ENCODE measurements at places on chromosomes 13 and 19.

DNA sequence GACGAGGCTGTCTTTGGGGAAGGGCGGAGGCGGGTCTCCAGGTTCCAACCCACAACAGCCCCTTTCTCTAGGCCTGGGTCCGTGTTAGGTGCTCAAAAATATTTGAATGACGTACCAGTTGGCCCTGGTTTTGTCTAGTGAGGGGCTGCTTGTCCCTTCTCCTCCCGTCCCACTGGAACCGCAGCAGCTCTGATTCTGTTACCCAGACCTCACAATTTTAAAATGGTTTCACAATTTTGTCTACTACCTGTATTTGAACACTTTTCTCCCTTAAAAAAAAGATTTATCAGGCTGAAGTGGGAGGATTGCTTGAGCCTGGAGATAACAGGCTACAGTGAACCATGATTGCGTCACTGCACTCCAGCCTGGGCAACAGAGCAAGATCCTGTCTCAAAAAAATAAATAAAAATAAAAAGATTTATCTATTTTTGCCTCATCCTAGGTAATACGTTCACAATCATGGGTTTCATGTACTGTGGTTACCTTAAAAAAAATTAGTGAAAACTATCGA, 1.3 kb upstream of the IRF2BP1 start:
- no peak for DNase-seq

GRCh38 chr19:10418485-10419199, 1.7 kb upstream of the PDE4A start:
- DNase-seq, result no peak

DNA sequence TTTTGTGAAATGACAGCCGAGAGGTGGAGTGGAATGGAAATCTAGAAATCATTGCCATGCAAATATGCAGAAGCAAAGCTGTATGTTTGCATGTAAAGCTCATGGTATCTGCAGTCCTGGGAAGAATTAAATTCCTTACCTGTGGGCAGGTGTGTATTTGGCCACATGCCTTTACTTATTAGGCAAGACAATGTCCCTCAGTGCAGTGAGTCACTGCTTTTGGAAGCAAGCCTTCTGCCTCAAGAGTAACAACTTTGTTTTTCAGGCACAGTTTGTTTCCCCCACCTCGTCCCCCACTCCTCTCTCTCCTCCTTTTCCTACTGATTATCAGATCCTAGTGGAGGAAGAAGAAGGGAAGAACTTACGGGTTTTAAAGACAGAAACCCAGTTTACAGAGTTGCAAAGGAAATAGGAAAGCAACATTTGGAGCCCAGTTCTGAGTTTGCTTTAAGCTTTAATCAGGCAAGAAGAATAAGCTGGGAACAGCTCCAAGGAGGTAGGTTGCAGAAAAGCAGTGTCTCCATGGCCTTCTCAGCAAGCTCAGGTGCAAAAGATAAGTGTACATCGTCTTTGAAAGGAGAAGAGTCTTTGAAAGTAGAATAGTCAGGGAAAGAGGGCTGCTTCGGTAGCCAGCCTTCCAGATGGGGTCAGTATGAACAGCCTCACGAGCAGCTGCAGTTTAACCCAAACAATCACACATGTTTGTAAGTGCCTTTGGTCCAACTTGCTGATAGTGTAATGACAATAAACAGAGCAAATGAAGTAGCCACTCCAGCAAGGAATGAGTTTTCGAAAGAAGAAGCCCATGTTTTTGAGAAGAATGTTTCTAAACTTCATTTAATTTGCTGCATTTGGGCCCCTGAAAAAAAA, 190.1 kb downstream of the KLF5 start:
- no peak for DNase-seq

GRCh38 chr13:71797517-71797916, 69.5 kb downstream of the DACH1 start:
- DNase-seq, result no peak

DNA sequence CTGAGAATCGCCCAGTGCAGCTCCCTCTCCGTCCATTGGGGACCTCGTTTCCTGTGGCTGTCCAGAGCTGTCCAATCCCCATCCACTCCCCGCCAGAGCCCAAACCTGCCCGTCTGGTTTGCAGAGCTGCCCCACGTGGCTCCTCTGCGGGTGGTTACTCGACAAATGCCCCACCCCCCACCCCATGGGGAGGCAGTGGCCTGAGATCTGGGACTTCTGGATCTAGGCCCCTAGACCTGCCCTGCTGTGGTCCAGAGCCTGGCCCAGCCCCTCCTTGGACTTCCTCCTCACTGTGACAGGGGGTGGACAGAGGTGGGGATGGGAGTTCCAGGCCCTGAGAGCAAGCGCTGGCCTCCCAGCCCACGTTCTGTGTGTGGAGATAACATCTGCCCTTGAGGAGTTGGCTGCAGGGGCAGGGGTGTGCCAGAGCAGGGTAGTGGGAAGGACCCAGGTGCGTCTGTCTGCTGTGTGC, 29.1 kb downstream of the PAK4 start:
- no peak for DNase-seq

DNA sequence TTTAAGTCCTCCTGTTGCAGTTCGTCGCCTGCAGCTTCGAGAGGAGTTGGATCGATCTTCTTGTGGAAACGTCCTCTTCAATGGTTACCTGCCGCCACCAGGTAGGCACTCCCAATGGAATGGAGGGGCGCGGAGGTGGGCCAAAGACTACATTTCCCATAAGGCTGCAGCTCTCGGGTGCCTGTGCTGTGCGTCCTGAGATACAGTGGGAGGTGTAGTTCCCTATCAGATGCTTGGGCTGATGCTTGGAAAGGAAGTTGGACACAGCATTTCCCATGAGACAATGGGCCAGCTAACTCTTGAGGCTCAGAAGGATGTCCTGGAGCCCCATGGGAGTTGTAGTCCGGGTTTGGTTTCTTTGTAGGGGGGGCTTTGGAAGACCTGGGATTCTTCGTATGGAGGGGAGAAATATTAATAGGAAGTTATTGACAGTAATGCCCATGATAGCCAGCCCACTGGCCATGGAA, 1.8 kb downstream of the SHKBP1 start:
- DNase-seq, result no peak

DNA sequence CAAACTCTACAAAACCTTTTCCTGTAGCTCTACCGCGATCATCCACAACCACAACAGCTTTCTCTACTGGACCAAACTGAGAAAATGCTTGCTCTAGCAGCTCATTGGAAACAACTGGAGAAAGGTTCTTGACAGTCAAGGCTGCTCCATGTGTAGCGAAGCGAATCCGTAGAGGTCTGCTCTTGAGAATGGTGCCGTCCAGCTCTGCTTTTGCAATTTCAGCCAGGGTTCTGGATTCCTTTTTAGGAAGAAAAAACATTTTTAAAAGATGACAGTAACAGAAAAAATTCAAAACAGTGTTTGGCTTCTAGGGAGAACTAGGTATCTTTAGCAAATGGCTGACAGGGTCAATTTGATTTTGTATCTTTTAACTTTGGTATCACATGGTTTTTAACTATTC, 10.4 kb downstream of the PSPC1 start:
- no peak for DNase-seq

GRCh38 chr13:98190889-98191444, 13.9 kb upstream of the RNF113B start:
- DNase-seq, result no peak

Measured in SHP77 treated with DMSO at 0.1 percent for 48 hours (cell line).